ENCODE measurements at places on chromosomes 12 and 14. TPM values are rescaled to one million over a fixed set of nuclear protein-coding genes. Genes with fewer than 3 reads are reported as not detected.

DNA sequence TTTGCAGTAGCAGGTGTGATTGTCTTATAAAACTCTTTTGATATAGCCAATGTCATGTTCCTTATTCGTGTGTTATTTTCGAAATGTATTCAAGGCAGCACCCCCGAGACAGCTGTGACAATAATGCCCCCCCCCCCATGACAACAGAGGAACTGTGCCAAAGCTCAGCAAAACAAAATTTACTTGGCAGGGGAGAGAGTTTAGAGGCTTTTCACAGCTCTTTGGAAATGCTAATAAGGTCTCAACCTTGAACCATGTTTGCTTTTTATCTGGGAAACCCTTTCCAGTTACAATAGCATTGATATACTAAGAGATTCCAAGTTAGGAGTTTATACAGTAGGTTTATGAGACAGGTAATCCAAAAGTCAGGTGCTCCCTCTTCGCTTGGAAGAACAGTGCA, 56.4 kb upstream of the USP44 start:
- H3K4me3 ChIP-seq, result no peak overlapping the region
- H3K36me3 ChIP-seq, result no peaks in the 10 kb centered on the region
- H3K27me3 ChIP-seq, result no peaks in the 10 kb centered on the region

- H3K27me3 ChIP-seq, result peaks cover 18% of the 10 kb centered on the region
- no peak for DNase-seq
- H3K36me3 ChIP-seq, result no peaks in the 10 kb centered on the region
- H3K4me3 ChIP-seq, result no peak overlapping the region
- peaks cover 16% of the 10 kb centered on the region for H3K4me1 ChIP-seq
- H3K27ac ChIP-seq, result no peak overlapping the region
Observed at GRCh38 chr12:130478786-130479185, 141.1 kb downstream of the PIWIL1 start.

MANSC1 gene
- 16.8 TPM for total RNA-seq

GRCh38 chr12:92496790-92497189, 206.0 kb upstream of the PLEKHG7 start:
- no peaks in the 10 kb centered on the region for H3K4me1 ChIP-seq
- no peaks in the 10 kb centered on the region for H3K27me3 ChIP-seq
- no peak for DNase-seq

DRAM1 gene
- total RNA-seq, result 20.6 TPM

GRCh38 chr12:104215638-104216297, at the start of gene TXNRD1:
TSS of gene TXNRD1 (plus strand) at chr12:104215779. CDS start at chr12:104215803, 24 bp downstream.
- H3K4me1 ChIP-seq, result peaks cover 5% of the 10 kb centered on the region
- H3K27me3 ChIP-seq, result peaks cover 3% of the 10 kb centered on the region
- H3K36me3 ChIP-seq, result peaks cover 3% of the 10 kb centered on the region
- H3K4me3 ChIP-seq, result peak within 1 kb of the TSS; percentile 87

ZC3H10 gene
- 12.1 TPM for total RNA-seq

- no peak overlapping the region for H3K4me3 ChIP-seq
- DNase-seq, result no peak
- H3K27me3 ChIP-seq, result no peaks in the 10 kb centered on the region
- H3K36me3 ChIP-seq, result no peaks in the 10 kb centered on the region
Observed at GRCh38 chr12:76329159-76329558, 19.1 kb downstream of the BBS10 start.

NINJ2 gene
- 1.2 TPM for total RNA-seq

AQP2 gene
- total RNA-seq, result not detected

MGAT2 gene
- 25.6 TPM for total RNA-seq

- H3K27me3 ChIP-seq, result peaks cover 5% of the 10 kb centered on the region
- H3K27ac ChIP-seq, result no peak overlapping the region
- peaks cover 11% of the 10 kb centered on the region for H3K4me1 ChIP-seq
- DNase-seq, result no peak
- no peaks in the 10 kb centered on the region for H3K36me3 ChIP-seq
Observed at GRCh38 chr14:37168721-37169120, 3.7 kb downstream of the SLC25A21 start.

DNA sequence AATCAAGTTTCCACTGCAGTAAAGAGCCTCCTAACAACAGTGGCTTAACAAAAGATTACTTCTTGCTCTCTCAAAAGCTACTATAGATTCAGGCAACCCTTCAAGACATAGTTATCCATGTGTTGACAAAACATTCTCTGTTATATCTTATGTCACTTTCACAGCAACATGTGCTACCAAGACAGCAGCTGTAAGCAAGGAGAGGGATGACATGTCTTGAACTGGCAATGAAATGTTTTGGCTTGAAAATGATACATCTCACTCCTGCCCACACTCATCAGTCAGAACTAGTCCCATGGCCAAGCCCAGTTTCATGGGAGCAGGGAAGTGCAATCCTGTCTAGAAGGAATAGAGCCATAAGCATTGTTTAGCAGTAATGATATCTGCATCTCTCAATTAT, 10.7 kb upstream of the GRIN2B start:
- no peak for DNase-seq
- peaks cover 24% of the 10 kb centered on the region for H3K27me3 ChIP-seq
- H3K27ac ChIP-seq, result no peak overlapping the region
- H3K36me3 ChIP-seq, result no peaks in the 10 kb centered on the region
- H3K4me3 ChIP-seq, result no peak overlapping the region

KCNA5 gene
- total RNA-seq, result 0.98 TPM

CCDC60 gene
- total RNA-seq, result 3.7 TPM

GRCh38 chr14:31362746-31363145, 57.6 kb downstream of the HEATR5A start:
- no peak overlapping the region for H3K4me3 ChIP-seq
- no peak for DNase-seq
- H3K27ac ChIP-seq, result no peak overlapping the region
- H3K4me1 ChIP-seq, result no peaks in the 10 kb centered on the region
- no peaks in the 10 kb centered on the region for H3K27me3 ChIP-seq

DNA sequence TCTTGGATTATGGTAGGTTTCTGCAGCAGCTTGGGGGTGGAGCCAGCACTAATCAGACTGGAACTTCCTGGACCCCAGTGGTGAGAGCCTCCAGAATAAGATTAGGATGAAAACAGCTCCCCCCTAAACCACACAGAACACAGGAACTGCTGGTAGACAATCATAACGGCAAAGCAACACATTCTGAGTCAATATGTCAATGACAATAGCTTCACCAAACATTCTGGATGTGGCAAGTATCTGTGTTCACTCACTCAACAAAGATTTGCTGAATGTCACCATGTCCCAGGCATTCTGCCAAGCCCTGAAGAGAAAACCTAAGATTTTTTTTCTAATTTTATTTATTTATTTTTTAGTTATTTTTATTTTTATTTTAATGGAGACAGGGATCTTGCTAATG, 65.2 kb downstream of the LRRC74A start:
- no peaks in the 10 kb centered on the region for H3K36me3 ChIP-seq
- H3K27me3 ChIP-seq, result peaks cover 4% of the 10 kb centered on the region
- peaks cover under 1% of the 10 kb centered on the region for H3K4me1 ChIP-seq

EXOC3L4 gene
- total RNA-seq, result 4.1 TPM

PMCH gene
- not detected for total RNA-seq

DENND5B gene
- 17.5 TPM for total RNA-seq

RNASE3 gene
- not detected for total RNA-seq

- no peak overlapping the region for H3K4me3 ChIP-seq
- no peak for DNase-seq
- H3K4me1 ChIP-seq, result peaks cover 4% of the 10 kb centered on the region
Observed at GRCh38 chr14:102539544-102540314, 30.2 kb upstream of the ANKRD9 start.

DNA sequence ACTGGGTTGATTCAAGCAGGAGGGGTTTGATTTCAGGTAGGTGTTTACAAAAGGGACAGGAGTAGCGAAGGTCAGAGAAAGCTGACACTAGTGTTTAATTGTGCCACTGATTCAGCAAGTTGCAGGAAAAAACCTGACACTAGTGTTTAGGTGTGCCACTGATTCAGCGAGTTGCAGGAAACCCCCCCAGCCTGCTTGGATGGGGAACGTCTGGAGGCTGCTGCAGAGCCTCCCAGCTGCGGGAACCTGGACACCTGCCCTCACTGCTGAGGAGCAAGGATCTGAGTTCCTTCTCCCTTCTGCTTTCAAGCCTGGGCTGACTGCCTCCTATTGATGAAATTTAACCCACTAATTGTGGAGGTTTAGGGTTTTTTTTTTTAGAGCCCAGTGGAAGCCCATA, 84.2 kb downstream of the AVPR1A start:
- H3K36me3 ChIP-seq, result no peaks in the 10 kb centered on the region
- no peak overlapping the region for H3K4me3 ChIP-seq
- H3K4me1 ChIP-seq, result peaks cover 9% of the 10 kb centered on the region
- H3K27me3 ChIP-seq, result no peaks in the 10 kb centered on the region
- DNase-seq, result no peak

SIRT4 gene
- 2.7 TPM for total RNA-seq

WNT1 gene
- total RNA-seq, result not detected

ZFP36L1 gene
- 564 TPM for total RNA-seq

GRCh38 chr12:51898506-51898905, 8.8 kb upstream of the ACVRL1 start:
- peaks cover 8% of the 10 kb centered on the region for H3K4me1 ChIP-seq
- H3K4me3 ChIP-seq, result no peak overlapping the region
- no peak overlapping the region for H3K27ac ChIP-seq
- peaks cover 6% of the 10 kb centered on the region for H3K27me3 ChIP-seq
- H3K36me3 ChIP-seq, result no peaks in the 10 kb centered on the region

DNA sequence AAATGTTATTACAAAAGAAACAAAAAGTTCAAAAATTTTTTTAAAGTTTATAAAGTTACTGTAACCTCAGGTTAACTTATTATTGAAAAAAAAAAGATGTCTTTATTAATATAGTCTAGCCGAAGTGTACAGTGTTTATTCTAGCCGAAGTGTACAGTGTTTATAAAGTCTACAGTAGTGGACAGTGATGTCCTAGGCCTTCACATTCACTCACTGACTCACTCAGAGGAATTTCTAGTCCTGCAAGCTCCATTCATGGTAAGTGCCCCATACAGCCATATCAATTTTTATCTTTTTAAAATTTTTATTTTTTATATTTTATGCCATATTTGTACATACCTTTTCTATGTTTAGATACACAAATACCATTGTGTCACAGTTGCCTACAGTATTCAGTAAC, 10.4 kb downstream of the ATG2B start:
- DNase-seq, result no peak
- H3K27ac ChIP-seq, result no peak overlapping the region
- H3K27me3 ChIP-seq, result no peaks in the 10 kb centered on the region
- H3K4me3 ChIP-seq, result no peak overlapping the region
- peaks cover 4% of the 10 kb centered on the region for H3K36me3 ChIP-seq

- DNase-seq, result no peak
- H3K4me1 ChIP-seq, result no peaks in the 10 kb centered on the region
- H3K27ac ChIP-seq, result no peak overlapping the region
- no peak overlapping the region for H3K4me3 ChIP-seq
- no peaks in the 10 kb centered on the region for H3K36me3 ChIP-seq
- H3K27me3 ChIP-seq, result peaks cover 6% of the 10 kb centered on the region
Observed at GRCh38 chr14:22218728-22219127, 370.3 kb downstream of the DAD1 start.

DNA sequence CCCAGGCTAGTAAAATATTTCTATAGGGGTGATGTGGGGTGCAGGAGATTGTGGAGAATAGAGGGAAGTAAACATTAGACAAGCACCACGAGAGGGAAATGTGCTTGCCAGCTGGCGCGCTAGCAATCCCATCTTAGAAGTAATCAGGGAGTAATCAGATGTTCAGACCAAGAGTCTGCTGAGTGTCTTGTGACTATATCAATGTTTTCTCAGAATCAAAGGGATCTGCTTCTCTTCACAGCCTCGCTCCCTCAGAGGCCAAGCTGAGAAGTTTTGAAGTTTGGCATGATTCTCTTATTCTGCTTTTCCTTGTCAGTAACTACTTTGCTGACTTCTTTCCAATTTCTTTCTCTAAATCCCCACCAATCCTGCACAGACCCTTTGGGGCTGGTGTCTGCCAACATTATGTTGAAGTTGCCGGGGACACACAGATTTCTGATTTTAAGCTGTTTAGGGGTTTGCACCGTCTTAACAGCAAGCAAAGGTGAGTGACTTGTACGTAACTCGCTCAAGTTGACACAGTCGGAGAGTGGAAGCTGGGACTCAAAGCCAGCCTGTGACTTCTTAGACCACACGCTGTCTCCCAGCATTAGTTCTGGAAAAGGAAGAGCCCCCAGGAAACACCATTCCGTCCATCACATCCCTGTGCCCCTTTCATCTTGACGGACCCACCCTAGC, 22.0 kb upstream of the TSPAN9 start:
- no peaks in the 10 kb centered on the region for H3K36me3 ChIP-seq
- H3K27me3 ChIP-seq, result peaks cover 16% of the 10 kb centered on the region
- no peak for DNase-seq
- H3K4me1 ChIP-seq, result no peaks in the 10 kb centered on the region

DNA sequence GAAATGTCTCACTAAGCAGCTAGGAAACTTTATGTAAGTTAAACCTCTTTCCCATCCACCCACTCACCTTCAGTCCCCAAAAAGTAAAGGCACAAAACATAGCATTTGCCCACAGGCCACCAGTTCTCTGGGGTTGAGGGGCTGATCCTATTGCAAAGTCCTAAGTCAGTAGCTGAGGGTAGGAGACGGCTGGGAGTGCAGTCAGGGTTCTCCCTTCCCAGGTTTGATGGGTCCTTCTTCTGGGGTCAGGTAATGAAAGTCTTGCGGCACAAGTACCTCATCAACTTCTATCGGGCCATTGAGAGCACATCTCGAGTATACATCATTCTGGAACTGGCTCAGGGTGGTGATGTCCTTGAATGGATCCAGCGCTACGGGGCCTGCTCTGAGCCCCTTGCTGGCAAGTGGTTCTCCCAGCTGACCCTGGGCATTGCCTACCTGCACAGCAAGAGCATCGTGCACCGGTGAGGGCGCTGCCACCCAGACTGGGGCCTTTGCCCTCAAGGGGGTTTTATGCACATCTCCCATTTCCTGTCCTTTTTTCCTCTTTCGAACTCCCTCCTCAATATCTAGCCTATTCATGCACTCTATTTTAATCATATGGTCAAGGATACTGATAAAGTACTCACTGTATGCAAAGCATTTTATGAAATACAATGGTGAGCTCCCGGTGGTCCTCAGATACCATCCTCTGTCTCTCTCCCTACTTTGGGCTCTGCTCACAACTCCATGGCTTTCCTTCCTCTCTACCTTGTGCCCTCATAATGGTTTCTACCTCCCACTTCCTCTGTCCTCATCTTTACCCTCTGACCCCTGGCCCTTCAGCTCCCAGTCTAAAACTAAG, 986 bp downstream of the TSSK4 start:
- H3K27ac ChIP-seq, result no peak overlapping the region
- peaks cover 54% of the 10 kb centered on the region for H3K36me3 ChIP-seq

CLEC14A gene
- total RNA-seq, result 0.62 TPM

DNA sequence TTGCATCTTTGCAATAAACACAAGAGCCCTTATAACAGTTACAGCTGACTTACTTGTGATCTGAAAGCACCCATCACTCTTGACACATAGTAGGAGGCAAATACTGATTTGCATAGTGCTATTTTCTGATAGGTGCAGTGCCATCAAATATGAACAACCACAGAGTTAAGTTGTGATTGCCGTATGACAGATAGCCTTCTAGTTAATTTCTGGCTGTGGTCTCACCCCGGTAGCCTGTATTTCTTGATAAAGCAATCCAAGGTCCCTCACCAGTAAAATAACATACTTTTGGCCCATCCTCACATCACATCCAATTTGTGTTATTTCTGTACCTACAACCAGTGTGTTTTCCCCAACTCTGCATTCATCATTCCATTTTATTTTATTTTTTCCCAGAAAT, 23.3 kb upstream of the STYK1 start:
- no peaks in the 10 kb centered on the region for H3K4me1 ChIP-seq
- H3K27me3 ChIP-seq, result no peaks in the 10 kb centered on the region
- H3K4me3 ChIP-seq, result no peak overlapping the region
- no peak overlapping the region for H3K27ac ChIP-seq

All from type B pancreatic cell (in vitro differentiated cells).